ENCODE measurements at places on chromosomes 2 and 18.
A peak's percentile ranks its signal among the peaks of the same experiment; 100 is the strongest.

GRCh38 chr2:211380041-211380440, 823.6 kb downstream of the CPS1 start:
- no peak for DNase-seq

- no peak for DNase-seq
Measured at GRCh38 chr2:12665334-12665733, 51.4 kb upstream of the TRIB2 start.

DNA sequence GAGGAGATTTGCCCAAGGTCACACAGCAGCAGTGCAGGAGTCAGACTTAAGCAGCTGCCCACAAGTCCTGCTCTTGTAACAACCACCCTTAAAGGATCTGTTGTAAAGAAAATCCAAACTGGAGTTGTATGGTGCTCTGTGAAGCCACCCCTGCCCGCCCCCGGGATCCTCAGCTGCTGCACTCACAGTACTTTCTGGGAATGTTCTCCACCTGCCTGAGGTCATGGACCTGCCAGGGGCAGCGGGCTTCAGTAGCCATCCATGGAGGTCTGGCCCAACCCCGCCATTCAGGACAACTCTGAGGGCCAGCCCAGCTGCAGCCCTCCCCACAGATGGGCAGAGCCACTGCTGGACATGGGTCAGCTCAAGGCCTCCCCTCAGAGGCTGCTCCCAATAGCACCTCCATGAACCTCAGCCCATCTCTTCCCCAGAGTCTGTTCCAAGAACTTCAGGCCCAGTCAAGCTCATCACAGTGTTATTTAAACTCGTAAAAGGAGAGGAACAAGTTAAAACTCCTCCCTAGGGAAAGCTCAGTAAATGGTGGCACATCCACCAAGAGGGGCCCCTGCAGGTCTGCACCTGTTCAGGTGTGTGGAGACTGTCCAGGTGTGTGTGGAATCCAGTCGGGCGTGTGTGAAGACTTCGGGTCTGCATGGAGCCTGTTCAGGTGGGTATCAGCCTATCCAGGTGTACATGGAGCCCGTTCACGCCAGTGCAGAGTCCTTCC, 39.4 kb upstream of the GPC1 start:
- DNase-seq: no peak

DNA sequence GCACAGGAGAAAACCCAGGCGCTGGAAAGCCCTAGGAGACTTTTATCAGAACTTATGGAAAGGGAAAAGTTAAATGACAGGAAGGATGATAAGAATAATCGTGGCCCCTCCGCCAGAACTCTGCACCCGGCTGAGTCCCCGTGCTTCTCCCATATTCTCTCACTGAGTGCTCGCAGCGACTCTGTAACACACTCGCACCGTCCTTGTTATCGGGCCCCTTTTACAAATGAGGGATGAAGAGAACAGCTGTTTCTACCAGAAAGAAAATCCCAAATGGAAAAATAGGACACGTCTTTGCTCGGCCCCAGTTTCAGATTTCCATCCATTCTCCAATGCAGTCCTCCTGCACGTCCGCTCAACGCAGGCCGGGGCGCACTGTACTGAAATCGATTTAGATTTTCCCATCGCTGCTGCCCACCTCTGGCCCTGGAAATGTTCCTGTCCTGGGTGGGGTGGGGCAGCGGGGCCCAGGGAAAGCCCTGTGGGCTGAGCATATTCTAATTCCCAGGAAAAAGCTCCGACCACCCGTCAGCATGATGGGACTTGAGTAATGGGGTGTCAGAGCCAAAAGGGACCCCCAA, 66.4 kb downstream of the KCNF1 start:
- no peak for DNase-seq

DNA sequence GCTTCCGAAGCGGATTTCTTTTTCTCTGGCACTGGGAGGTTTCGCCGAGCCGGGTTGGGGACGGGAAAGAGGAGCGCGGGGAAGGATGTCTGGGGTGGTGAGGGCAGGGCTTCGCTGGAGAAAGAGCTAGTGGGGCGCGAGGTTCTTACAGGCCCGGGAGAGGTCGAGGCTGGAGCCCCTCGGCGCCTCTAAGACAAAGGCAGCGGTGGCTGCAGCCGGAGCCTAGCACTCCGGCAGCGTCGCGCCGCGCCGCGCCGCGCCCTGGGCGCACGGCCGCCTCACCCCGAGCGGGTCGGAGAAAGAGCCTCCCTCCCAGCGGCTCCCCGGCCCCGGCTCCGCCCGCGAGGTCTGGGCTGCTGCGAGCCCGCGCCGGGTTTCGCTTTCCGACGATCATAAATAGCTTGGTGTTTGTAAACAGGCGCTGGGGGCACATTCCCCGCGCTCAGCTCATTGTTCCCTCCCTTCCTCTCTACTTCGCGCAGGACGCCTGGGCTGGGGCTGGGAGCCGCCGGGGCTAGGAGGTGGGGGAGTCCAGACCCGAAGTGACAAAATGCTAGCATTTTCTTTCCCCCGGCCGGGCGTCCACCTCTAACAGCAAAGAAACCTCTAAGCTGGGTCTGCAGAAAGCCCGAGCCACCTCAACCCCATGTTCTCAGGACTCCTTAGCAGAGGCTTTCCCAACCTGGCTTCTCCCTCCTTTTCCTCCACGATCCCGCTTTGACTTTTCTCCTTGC, 813 bp upstream of the MEIS1 start:
- peak; percentile 65 for DNase-seq

DNA sequence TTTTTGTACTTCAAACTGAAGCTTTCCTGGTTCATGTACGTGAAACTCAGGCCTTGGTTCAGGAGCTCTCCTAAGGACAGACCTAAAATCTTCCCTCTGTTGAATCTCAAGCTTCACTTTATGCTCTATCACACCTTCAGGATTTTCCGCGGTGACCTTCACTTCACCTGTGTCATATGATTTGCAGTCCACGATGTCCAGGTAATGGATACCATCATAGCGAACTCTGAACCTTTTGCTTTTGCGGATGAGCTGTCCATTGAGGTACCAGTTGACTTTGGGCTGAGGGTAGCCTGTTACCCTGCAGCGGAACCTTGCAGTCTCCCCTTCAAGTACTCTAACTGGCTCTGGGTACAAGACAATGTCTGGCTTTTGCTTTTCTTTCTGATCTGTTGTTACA, 31.2 kb downstream of the TTN start:
- DNase-seq: no peak

GRCh38 chr18:56035546-56035945, 447.6 kb upstream of the TCF4 start:
- no peak for DNase-seq

- no peak for DNase-seq
Measured at GRCh38 chr2:172387361-172387760, 40.0 kb upstream of the ITGA6 start.

DNA sequence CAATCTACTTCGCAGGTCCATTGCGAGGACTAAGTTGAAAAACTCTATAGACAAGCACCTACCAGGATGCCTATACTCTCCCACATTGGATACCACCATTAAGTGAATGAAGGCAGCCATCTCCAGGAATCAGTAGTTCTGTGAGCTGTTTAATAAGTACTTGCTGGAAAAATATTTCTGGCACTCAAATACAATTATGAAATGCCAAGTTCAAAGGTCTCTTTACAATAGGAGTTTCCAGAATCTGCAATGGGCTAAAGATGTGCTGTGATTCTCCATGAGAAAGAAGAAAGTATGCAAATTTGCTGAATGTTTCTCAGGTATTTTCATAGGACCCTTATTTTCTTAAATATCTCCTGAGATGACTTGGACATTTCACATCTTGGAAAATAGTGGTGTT, 103.0 kb downstream of the AP1S3 start:
- DNase-seq: no peak

DNA sequence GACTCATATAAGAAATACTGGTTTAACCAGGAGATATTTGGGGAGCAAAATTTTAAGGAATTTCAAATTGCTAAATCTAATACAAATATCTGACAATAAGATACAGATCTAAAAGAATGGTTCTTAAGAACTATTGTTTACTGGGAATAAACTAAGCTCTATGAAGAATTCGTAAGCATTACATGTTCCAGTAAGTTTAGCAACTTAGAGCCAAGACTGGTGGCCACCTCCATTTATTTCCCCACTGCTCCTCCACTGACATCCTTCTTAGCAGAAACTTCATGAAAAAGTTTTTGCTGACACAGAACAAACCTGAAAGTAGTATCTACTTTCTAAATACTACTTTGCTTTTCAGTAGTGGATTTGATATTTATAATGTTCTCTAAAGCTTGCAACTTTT, 83.0 kb downstream of the ACSL3 start:
- DNase-seq: no peak

GRCh38 chr2:129008055-129008880, 689.6 kb upstream of the HS6ST1 start:
- peak; percentile 6 for DNase-seq

DNA sequence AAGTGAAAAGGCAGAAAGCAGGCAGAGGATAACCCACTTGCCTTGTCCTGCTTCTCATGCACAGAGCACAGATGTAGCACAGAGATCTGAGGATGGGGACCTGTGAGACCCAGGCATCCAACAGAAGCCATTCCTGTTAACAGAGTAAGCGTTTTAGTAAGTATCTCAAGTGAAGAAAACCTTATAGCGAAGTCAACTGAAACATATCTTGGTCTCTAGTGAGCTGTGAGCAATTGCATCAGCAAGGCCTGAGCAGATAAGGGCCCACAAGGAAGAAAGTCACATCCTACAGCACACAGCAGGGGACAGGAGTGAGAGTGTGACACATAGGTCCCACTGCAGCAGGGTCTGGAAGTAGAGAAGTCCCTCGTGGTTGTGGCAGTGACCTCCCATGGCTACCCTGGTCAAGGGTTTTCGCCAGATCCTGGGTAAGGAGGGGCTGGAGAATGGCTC, 248.7 kb upstream of the TNP1 start:
- no peak for DNase-seq

DNA sequence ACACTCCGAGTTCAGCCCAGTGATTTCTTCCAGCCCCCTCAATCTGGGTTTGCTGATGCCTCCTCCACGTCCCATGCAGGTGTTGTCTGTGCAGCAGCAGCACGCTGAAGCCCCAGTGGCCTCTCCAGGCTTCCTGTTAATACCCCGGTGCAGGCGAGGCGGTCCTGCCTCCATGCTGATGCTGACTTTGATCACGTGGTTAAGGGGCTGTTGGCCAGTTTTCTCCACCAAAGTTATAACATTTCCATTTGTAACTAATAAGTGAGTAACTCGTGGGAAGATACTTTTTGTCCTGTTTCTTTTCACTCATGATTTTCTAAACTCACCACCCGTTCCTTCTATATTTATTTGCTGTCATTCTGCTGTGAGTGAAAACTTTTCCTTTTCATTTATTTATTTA, 42.5 kb upstream of the TMEM18 start:
- DNase-seq: no peak

DNA sequence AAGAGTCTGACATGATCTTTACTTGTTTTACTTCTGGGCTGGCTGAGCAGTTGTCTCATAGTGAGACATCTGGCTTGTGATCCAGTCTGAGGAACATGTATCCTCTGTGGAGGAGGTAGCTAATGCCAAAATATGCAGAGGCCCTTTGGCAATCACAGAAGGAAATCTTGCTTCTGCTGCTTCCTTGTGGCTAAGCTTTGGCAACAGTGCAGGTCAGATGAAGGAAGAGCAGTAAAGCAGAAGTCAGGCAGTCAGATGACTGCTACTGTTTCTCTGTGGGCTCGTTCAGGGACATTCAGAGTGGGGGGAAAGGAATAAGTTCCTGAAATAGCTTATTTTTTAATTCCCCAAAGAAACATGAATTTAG, 22.3 kb downstream of the DOK1 start:
- DNase-seq: peak; percentile 30

- no peak for DNase-seq
Measured at GRCh38 chr2:95077530-95077825, 44.1 kb downstream of the MRPS5 start.

DNA sequence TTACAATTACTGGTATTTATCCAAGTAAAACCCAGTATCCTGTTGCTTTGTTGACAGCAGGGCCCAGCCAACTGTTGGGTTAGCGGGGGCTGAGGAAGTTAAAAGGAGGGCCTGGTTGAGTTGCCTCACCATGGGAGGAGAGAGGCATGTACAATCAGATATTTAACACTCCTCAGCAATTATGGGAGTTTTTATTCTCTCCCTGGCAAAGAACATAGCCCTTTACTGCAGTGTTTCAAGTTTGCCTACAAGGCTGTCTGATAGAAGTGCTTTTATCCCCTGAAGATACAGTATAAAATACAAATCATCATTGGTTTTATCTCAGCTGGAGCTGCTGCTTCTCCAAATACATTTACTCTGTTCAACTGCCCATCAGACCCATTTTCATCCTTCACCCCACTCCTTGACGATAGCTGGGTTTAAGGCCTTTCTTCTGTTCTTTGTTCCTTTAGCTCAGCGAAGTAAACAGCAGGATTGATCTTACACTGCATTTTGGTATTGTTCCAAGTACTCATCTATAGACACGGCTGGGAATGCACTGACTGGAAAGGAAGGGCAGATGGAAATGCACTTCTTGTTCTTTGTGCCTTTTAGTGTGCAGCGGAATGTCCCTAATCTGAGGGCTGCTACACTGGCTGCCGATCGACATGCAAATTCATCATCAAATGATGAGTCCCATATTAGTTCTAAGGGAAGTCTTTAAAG, 402.5 kb upstream of the SPRED2 start:
- DNase-seq: no peak

- no peak for DNase-seq
Measured at GRCh38 chr2:166284359-166284758, 91.4 kb downstream of the SCN9A start.

DNA sequence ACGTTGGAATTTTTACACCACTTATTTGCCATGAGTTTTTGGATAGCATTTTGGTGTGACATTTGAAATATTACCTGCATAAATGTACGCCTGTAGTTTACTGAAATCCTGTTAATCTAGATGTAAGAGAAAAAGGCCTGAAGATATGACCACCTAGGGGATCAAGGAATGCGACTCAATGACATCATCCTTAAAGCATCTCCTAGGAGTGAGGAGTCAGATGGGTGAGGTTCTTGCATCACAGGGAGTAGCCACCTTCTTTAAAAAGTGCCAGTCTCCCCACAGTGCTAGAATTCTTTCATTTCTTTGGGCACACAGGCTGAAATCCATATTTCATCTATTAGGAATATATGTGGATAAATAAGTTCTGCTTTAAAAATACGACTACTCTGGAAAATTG, 34.5 kb downstream of the ADCYAP1 start:
- no peak for DNase-seq

DNA sequence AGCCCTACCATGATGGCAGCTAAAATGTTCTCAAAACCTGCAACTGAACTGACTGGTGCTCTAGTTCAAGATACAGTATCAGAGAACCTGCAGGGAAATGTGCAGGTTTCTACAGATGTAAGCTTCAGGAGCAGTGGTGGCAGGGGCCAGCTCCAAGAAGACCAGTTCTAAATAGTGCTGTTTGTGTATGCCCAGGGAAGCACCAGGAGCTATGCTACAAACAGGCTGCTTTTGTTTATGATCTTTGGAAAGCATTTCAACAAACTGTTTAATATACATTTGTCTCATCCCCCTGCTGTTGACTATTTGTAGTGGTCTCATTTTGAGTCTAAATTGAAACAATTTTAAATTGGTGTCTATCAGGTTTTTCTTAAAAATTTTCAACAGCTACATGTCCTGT, 20.7 kb downstream of the FZD5 start:
- DNase-seq: no peak

DNA sequence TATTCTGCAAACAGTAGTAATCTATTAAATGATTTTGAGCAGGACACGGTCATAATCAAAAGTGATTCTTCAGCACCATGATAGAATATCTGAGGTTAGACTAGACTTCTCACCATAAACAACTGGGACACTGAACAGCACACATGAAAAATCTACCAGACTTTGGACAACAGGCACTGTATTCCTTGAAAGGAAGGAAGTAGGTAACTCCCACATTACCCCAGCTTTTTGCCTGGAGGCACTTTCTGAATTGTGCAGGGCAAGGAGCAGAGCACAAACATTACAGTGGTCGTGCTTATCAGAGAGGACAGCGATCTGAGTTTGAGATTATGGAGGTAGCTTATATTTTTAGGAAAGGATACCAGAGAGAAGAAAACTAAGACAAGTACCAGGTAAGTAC, 25.3 kb upstream of the IL1RL1 start:
- no peak for DNase-seq

Data from mucosa of gallbladder (tissue), 1 donor.